Left lobe of liver (tissue), 2 donors: ENCODE measurements at places on chromosomes 7 and 10. TPM values are rescaled to one million over a fixed set of nuclear protein-coding genes. Genes with fewer than 3 reads are reported as not detected.

DNA sequence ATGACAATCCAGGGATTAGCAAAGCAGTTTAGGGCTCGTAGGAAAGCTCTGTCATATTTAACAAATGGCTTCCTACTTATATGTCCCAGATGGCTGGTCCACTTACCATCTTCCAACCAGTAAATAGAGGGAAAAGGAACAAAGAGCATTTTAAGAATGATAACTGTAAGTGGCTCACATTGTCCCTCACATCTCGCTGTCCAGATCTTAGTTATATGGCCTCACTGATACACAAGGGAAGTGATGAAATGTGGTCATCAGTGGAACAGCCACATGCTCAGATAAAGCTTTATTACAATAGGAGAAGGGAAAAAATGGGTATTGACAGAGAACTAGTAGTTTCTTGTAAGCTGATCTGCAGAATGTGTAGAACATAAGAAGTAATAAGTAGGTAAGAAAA, 35.8 kb downstream of the IQUB start:
- DNase-seq: no peak

ERVW-1 gene
- not detected for total RNA-seq

PRPF18 gene
- total RNA-seq: 8.8 TPM

DNA sequence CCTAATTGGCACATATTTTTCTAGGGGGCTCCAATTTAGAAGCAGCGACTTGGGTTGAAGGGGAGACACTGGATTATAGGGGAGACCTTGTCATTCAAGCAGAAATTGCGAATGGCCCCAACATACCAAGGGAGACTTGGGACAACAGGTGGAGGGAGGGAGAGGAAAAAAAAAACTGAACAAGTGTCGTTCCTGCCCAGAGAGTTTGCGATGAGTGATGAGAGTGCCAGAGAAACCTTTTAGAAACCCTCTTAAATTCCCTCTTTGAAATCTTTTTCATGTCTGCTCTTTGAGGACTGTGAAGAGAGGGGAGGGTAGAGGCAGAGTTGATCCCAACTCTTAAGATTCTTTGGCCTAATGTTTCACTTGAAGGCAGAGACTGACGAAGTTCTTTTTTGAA, 24.3 kb downstream of the RBM20 start:
- DNase-seq: no peak

ADCK2 gene
- total RNA-seq: 11.7 TPM

MBLAC1 gene
- total RNA-seq: 0.78 TPM

DNA sequence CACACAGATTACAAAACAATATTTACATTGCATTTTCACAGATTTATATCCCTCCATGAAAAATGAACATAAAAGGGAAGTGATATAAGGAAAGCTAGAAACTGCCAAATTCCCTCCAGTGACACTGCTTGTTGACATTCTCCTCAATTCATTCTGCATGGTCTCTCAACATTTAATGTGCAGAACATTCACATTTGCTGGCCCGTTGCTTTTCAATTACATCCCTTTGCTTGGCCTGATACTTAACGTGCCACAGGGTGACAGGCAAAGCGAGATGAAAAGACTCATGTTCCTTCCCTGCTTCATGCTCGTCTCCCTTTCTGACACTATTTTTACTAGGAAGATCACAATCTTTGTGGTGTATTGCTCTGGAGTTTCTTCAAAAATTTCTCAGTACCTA, 1019.7 kb upstream of the LRRN3 start:
- no peak for DNase-seq

DNA sequence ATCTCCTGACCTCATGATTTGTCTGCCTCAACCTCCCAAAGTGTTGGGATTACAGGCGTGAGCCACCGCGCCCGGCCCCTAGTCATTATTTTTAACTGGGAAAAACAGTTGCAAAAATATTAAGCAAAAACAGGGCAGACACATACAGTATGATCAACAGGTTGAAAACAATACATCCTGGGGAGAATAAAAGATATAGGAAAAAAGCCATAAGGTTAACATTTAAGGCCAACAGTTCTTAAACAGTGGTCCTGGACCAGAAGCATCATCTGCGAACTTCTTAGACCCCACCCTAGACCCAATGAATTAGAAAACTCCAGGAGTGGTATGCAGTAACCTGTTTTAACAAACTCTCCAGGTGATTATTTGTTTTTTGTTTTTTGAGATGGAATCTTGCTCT, 6.5 kb downstream of the UBE2H start:
- no peak for DNase-seq

GBX1 gene
- total RNA-seq: not detected

DNA sequence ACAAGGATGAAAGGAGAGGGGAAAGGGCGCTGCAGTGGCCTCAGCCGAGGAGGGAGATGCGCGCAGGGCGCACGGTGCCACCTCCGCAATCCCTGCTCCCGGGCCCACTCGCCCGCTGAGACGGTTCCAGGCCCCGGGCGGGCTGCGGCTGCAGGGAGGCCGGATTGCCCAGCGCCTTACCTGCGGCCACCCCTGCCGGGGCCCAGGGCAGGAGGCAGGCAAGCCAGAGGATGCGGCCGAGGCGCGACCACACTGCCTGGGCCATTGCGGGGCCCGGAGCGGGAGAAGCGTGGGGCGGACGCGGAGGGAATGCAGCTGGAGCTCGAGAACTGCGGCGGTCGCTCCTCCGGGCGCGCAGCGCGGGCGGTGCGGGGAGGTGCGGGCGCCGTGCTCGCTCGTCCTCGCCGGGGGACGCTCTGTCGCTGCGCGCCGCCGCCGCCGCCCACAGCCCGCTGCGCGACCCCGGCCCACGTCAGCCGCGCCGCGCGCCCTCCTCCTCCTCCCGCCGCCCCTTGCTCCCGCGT, at the start of gene TMEM130:
Gene TMEM130 (minus strand): TSS at position 418 of the 524 bp plus-strand sequence. CDS start 153 bp downstream, at position 265.
- no peak for DNase-seq

- DNase-seq: no peak
Observed at GRCh38 chr7:45567713-45568112, 6.5 kb upstream of the ADCY1 start.

- peak; percentile 46 for DNase-seq
Observed at GRCh38 chr10:44865289-44865671, 45.9 kb upstream of the TMEM72 start.

GRCh38 chr7:79334334-79334733, 119.1 kb downstream of the MAGI2 start:
- no peak for DNase-seq

DNA sequence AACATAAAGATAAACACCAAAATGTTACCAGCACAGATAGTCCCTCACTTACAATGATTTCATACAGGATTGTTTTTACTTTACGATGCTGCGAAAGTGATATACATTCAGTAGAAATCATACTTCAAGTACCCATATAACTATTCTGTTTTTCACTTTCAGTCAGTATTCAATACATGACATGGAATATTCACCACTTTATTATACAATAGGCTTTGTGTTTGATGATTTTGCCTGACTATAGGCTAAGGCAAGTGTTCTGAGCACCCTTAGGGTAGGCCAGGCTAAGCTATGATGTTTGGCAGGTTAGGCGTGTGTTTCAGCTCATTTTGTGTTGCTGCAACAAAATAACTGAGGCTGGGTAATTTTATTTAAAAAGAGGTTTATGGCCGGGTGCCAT, 155.0 kb downstream of the RTKN2 start:
- DNase-seq: no peak

GRCh38 chr7:37604078-37604477, 79.5 kb upstream of the GPR141 start:
- DNase-seq: no peak
